T-helper 9 cell (primary cell): ENCODE measurements at places on chromosomes 7 and 10.
A peak's percentile ranks its signal among the peaks of the same experiment; 100 is the strongest.

DNA sequence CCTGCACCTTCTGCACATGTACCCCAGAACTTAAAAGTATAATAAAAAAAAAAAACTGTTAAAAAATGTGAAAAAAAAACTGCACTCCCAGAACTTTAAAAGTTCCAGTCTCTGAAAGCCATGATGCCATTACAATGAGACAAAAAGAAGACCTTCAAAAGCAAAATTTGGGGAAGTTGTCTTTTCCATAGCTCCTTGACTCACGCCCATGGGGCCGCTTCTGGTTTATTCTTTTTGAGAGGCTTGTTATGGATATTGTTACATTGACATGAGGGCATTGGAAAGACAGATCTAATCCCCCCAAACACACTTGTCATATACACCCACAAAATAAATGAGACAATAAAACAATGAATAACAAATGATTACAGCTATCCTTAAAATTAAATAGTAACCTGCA lies 798 bp downstream of the BLNK start:
- DNase-seq: no peak

DNA sequence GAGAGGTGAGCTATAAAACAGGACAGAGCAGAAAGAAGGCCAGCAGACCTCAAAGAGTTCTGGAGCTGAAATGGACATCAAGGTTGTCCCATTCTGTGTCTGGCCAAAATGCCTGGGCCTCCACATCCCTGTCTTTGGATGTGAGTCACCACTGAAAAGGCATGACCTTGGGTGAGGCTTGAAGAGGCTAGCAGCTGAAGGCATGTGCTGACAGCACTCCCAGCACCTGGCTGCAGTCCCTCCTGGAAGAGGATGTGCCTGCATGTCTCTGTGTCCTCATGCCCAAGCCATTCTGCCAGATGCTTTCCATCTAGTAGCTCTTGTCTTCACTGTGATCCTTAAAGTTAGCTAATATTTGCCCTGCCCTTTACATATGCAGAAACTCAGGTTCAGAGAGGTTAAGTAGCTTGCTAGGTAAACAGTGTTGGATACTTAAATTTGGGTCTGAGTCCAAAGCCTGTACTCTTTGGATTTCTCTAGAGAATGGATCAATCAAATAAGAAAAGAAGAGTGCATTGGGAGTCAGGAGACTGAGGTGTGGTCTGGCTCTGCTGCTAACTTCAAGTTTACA lies 35.8 kb downstream of the HECW1 start:
- DNase-seq: no peak

DNA sequence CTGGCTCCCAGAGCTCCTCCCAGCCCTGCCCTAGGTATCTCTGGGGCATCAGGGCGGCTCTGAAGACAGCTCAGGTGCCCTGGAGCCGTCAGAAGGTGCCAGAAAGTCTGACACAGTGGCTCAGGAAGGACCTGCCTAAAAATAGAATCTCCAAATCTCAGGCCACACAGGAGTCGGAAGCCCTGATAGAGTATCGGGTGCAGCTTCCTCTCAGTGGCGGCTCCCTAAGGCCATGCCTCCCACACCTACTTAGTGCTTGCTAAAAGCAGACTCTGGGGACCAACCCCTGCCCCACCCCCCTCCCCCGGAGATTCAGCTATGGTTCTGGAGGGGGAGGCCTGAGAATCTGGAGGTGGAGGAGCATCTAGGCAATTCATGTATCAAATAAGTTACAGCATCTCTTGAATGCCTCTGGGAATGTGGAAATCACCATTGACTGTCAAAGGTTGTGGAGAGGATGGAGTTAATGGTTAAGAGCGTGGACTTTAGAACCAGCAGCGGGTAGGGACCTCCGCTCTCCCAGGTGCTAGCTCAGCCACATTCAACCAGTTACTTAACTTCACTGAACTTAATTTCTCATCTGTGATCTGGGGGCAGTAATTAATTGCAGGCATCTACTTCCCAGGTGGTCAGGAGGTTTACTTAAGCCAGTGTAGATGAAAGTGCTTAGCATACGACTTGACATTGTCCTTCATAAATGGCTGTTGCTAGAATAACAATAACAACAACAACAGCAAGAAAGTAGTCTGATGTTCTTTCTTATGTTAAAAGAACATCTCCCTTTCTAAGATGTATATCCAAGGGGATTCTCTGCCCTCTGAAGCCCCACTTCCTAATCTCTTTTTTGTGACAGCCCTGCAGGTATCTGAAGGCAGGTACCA lies 38.6 kb upstream of the MXI1 start:
- DNase-seq: no peak

DNA sequence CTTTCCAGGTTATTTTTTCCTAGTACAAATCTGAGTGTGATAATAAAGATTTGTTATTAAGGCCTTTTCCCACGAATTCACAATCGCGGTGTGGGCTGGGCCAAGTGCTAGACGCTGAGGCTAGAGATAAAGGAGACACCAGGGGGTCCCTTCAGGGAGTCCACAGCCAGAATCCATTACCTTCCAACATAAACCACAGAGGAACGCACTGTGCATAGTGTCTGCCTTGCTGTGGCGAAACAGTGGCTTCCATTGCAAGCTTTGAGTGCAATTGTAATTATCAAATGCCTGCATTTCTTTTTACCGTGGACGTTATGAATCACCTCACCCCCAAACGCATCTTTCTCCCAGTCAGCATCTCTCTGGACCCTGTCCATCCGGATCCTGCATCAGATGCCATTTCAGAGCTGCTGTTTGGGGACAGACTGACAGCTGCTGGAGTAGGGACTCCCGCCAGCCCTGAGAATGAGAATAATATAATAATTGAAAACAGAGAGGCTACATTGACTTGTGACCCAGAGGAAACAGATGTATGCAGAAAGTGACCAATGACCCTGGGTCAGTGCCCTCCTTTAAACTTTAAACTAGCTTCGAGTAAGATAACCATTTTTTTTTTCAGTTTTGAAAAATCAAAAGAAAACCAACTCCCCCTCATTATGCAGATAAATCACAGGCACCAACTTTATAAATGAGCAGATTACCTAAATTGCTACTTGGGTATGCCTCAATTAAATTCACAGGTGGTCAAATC lies 456.2 kb upstream of the NRP1 start:
- DNase-seq: no peak

- DNase-seq: no peak
Measured at GRCh38 chr10:112448888-112449287, 1.9 kb downstream of the VTI1A start.

- DNase-seq: no peak
Measured at GRCh38 chr7:140732416-140732815, 35.9 kb downstream of the NDUFB2 start.

DNA sequence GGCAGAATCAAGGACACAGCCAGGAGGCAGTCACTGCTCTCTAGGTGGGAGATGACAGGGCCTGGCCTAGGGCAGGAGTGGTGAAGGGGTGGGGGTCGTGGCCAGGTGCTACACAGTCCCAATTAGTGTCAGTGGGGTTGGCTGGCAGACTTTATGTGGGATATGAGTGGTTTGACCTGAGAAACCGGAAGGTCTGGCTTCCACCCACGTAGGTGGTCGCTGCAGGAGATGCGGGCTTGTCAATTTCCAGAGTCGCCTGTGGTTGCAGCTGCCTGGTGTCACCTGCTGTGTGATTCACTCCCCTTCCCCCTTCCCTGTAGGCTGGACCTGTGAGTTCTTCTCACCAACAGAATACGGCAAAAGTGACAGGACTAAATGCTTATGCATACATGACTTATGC lies 124.3 kb downstream of the KLF6 start:
- no peak for DNase-seq

- no peak for DNase-seq
Measured at GRCh38 chr7:141695803-141696289, 6.1 kb downstream of the DENND11 start.

DNA sequence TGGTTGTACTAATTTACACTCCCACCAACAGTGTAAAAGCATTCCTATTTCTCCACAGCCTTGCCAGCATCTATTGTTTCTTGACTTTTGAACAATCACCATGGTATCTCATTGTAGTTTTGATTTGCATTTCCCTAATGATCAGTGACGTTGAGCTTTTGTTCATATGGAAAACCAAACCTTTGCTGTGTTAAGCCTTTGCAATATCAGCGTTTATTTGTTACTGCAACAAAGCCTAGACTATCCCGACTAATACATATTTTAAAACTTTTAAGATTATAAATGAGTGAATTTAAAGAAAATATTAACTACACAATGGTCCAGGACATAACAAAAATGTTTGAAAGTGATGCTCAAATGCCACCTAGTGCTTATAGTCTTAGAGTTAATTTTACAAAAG lies 26.6 kb downstream of the TRIL start:
- no peak for DNase-seq

DNA sequence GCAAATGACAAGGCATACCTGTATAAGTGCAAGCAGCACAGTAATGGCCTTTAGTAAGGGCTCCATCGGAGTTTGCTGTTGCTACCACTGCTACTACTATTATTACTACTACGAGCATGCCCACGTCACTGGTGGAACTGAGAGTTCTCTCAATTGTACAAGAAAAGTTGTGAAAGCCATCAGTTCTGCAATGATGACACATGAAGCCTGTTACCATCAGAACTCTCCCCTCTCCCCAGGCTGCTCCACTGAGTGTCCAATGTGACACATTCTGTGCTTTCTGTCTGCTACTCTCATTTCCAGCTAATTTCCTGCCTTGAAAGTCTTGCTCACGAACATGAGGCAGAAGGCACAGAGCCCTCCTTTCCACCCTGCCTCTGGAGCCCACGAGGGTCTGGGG lies 263.2 kb upstream of the MGMT start:
- DNase-seq: no peak

- DNase-seq: peak; percentile 9
Measured at GRCh38 chr10:24465891-24466818, 257.2 kb downstream of the KIAA1217 start.

DNA sequence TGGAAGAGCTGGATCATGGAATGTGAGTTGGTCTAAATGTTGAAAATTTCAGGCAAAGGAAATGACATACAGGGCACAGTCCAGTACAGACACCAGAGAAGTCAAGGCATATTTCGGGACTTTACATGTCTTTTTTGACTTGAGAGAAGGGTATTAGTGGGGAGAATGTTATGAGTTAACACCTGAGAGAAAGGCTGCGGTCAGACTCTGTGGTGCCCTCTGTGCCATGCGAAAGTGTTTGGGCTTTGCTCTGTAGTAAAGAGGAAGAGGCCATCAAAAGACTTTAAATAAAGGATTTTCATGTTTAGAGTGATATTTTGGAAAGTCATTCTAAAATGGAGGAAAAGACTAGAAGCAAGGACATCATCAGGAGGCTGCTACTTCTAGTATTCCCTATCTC lies 607.4 kb downstream of the CCSER2 start:
- DNase-seq: no peak

- DNase-seq: no peak
Measured at GRCh38 chr10:58856508-58857240, 319.8 kb upstream of the PHYHIPL start.

DNA sequence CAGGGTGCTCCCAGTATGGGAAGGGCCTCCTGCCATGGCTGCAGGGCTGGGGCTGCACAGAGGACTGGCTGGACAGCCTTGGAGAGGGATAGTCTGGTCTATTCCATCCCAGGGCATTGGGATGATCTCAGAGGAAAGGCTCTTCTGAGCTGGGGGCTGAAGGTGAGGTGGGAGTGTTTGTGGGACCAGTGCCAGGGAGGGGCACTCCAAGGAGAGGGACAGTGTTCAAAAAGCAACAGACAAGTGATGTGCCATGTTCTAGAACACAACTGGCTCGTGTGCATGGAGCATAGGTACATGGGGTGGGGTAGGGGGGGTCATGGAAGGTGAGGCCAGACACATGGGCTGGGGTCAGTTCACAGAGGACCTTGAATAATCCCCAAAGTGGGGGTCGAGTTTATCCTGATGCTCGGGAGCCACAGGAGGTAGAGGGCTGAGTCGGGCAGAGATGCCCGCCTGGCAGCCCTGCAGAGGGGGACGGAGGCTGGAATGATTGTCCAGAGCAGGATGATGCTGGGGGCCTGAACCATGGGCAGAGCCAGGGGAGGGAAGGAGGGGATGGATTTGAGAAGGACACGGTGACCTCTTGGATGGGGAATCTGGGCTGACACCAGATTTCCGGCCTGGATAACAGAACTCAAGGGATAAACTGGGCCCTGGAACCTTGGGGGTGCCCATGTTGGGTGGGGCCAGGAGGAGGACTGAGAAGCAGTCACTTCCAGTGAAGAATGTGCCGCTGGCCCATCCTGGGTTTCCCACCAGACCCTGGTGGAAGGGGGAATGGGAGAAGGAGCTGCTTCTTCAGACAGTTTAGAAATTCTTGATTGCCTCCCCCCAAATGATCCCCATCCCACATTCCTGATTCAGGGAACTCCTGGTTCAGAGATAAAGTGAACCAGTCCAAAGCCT lies 50.4 kb downstream of the NEURL1 start:
- DNase-seq: no peak

- DNase-seq: no peak
Measured at GRCh38 chr7:120108376-120108775, 164.6 kb upstream of the KCND2 start.

- DNase-seq: no peak
Measured at GRCh38 chr10:16626697-16627096, 105.0 kb upstream of the C1QL3 start.

- no peak for DNase-seq
Measured at GRCh38 chr7:4733936-4734528, 41.4 kb upstream of the AP5Z1 start.

DNA sequence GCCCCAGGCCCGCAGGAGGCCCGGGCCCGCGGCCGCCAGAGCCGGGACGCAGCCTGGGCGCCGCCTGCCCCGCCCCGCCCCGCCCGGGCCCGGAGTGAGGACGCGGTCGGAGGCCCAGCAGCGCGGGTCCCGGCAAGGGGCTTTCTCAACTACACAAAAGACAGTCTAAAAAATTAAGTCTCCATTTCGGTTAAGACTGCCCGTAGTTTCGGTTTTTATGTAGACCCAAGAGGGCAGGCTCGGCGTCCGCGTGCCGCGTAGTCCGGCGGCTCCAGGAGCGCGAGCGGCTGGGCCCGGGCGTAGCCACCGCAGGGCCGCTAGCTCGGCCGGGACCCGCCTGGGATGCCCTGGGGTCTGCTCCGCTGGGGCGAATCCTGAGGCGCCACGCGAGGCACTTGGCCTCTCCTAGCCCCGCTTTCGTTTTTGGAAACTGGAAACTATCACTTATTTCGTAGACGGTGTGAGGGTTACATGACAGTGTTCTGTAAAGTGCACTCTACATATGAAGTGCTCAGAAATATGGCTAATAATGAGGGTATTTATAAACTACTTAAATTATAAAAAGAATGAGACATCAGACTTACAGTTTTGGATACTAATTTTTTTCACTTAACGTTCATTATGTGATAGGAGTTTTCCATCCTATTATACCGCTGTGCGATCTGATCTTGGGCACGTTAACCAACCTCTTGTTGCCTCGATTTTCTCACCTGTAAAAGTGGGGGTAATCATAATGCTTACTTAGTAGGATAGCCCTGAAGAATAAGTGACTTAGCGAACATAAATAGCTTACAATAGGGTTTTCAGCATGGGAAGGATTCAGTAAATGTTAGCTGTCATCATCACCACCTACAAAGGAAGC lies 573 bp downstream of the BLVRA start:
- peak; percentile 34 for DNase-seq

- DNase-seq: no peak
Measured at GRCh38 chr10:80416479-80417098, 8.2 kb downstream of the PRXL2A start.
